ENCODE measurements at places on chromosomes 4 and X.

DNA sequence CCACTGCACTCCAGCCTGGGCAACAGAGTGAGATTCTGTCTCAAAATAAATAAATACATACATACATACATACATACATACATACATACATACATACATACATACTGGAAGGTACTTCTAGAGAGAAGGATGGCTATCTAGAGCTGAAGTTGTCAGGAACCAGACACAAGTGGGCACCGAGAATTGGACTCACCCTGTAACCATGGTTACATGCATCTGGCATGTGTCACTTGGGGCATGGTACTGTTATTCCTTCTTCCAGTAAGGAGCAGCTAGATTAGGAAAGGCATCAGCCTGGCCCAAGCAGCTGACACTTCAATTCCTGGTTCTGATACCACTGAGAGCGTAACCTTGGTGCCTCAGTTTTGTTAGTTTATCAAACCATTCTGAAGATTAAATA is 127.1 kb downstream of the SH3KBP1 start:
- no peak for DNase-seq

DNA sequence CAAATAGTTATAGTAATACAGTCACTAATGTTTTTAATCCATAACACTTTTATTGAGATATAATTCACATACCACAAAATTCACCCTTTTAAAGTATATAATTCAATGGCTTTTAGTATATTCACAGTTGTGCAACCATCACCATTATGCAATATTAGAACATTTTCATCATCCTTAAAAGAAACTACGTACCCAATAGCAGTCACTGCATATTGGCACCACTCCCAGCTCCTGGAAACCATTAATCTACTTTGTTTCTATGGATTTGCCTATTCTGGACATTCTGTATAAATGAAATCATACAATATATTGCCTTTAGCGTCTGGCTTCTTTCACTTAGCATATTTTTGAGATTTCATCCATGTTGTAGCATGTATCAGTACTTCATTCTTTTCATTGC is 99.3 kb downstream of the AMMECR1 start:
- DNase-seq: no peak

GRCh38 chrX:155998761-155999510 is 1.4 kb downstream of the IL9R start:
- DNase-seq: no peak

DNA sequence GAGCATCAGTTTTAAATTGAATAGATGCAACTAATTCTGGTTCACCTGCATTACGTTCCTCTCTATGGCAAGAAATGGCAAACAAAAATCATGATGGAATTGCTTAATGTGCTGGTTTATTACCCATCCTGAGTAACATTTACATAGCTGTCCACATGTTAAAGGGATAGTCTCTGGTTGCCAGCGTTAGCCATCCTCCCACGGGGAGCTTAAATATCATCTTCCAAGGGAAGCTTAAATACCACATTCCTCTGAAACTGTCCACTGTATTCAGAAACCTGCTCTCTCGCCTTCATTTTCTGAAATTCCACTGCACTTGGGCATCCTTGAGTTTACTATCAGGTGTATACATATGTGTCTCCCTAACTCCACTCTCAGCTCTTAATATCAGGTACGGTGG is 586.6 kb downstream of the TLL1 start:
- no peak for DNase-seq

GRCh38 chr4:114161809-114162208 is 182.4 kb upstream of the ARSJ start:
- peak; percentile 37 for DNase-seq

GRCh38 chr4:111475666-111476065 is 669.6 kb upstream of the FAM241A start:
- DNase-seq: no peak

DNA sequence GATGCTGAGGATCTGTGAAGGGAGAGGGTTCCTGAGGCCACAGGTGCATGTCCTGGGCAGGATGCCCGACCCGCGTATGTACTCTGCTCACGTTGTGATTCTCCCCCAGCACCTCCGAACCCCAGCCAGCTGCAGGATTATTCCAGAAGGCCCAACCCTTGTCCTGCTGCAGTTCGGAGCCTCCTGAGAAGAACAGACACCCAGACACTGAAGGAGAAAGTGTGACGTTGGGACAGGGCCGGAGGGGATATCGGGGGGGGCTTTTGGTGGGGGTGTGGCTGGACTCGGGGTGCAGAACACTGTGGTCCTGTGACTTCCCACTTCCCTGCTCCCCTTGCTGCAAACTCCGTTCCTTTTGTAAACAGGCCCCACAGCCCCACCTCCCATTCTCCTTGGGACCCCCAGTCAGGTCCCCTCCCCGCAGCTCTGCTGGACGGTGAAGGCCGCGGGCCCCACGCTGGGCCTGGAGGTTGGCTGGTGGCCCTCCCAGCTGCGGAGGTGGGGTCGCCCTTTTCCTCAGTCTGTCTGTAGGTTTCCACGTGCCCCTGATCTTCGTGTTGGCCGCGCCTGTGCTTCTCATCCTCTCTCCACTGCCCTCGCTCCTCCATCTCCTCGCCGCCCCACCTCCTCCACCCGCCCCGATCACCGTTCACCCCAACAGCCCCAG is 83.0 kb upstream of the ADRA2C start:
- no peak for DNase-seq

GRCh38 chrX:1529756-1530155 is 7.2 kb downstream of the P2RY8 start:
- DNase-seq: no peak

- no peak for DNase-seq
Measured at GRCh38 chr4:34009951-34010350, 2234.4 kb downstream of the ARAP2 start.

DNA sequence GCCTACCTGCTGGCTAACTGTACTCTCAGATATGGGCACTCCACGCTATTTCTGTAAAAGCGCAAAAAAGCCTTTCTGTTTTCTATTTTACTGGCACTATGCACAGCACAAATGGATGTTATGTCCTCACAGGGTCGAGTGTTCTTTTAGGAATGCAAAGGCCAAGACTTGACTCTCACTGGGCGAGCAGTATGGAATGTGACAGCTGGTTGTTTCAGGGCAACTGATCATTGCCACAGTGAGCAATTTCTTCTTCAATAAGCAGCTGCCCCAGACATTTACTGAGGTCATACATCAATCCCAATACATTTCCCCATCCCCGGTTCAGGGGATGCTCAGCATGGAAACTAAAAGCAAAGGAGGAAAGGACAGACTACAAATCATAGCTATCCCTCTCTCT is 58.2 kb downstream of the PDE5A start:
- DNase-seq: no peak

- no peak for DNase-seq
Measured at GRCh38 chrX:47169726-47170515, 23.7 kb upstream of the UBA1 start.

- DNase-seq: no peak
Measured at GRCh38 chrX:121733514-121733913, 686.1 kb downstream of the GLUD2 start.

GRCh38 chr4:136917312-136918110 is 614.8 kb downstream of the PCDH18 start:
- no peak for DNase-seq

Measured in NCI-H69 (cell line).